Fibroblast of skin of left biceps (primary cell): ENCODE measurements at places on chromosomes 2 and 18.

DNA sequence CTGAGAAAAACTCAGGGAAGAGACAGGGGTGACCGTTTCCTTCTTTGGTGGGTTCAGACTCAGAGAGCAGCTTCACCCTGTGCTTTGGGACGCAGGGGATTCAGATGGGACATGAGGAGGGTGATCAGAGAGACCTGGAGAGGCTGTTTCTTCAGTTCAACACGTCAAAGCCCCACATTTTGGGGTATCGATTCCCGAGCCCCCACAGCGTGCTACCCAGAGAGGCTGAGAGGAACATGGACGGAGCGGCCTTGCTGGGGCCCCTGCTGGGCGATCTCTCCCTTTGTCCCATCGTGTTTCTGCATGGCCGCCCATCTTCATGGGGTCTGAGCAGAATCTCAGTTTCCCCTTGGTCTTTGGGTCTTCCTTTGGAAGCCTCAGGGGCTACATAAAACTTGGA lies 38.2 kb upstream of the PXDN start:
- no peak for DNase-seq

DNA sequence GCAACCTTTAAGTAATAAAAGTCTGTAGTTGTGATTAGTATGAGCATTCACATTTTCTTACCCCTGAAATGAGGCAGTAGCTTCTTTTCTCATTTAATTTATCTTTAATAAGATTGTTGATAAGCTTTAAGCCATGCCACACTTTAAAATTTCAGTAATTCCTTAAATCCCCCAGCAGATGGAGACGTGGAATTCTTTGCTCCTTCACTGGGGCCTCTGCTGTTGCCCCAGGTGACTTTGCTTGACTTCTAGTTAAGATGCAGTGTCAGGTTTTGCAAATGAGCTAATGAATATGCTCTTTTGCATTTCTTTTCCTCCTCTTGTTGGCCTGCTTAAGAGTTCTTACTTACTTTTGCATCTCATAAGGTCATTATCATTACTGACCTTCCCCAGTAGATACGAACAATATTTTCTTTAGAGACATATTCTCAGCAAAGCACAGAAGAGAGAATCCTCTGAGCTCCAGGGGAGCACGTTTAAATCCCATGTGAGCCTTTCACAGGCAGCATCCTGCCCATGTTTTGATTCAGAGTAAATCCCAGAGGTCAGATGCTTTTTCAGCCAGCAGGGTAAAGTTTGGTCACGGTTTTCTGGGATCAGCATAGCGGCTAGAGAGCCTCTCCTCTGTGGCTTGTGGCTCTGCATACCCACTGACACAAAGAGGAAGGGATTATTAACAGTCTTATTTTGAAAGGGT lies 222.9 kb downstream of the PTPRM start:
- DNase-seq, result no peak

- DNase-seq, result no peak
Observed at GRCh38 chr2:239309398-239310245, 91.2 kb downstream of the HDAC4 start.

DNA sequence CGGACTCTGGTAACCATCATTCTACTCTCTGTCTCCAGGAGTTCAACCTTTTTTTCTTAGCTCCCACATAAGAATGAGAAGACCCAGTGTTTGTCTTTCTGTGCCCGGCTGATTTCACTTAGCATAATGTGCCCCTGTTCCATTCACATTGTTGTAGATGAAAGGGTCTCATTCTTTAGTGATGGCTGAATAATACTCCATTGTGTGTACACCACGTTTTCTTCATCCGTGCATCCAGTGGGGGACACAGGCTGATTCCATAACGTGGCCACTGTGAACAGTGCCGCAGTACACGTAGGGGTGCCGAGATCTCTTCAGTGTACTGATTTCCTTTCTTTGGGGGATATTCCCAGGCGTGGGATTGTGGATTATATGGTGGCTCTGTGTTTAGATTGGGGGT lies 72.3 kb upstream of the NFATC1 start:
- DNase-seq, result no peak

DNA sequence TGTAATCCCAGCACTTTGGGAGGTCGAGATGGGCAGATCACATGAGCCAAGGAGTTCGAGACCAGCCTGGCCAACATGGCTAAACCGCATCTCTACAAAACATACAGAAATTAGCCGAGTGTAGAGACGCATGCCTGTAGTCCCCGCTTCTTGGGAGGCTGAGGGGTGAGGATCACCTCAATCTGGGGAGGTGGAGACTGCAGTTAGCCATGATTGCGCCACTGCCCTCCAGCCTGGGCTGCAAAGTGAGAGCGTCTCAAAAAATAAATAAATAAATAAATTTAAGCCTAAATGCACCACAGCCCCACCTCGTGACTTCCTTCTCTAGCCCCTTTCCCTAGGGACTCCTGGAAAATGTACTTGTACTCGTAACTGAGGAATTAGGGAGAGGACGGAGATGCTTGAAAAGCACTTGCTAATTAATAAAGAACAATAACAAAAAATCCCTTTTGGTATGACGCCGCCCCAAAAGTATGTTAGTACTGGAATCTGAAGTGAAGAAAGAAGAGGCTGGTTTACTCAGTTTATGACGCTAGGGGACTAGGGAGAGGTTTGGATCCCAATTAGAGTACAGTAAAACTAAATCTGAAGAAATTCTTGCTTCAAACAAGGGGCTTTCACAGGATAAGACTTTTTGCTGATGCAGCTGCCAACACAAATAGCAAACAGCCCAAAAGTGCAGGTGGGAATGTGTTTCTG lies 887 bp upstream of the ZNF396 start:
- DNase-seq, result no peak

DNA sequence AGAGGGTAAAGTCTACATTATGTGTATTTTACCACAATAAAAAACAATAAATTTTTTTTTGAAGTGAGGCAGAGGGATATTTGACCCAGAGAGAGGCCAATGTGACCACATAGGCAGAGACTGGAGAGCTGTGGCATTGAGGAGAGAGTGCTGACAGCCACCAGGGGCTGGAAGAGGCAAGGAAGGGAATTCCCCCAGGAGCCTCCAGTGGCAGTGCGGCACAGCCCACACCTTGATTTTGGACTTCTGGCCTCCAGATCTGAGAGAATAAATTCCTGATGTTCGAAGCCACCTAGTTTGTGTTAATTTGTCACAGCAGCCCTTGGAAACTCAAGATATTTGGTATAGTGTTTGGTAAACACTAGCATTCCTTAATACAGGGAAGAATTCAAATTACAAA lies 22.7 kb downstream of the ANKRD29 start:
- DNase-seq, result no peak

DNA sequence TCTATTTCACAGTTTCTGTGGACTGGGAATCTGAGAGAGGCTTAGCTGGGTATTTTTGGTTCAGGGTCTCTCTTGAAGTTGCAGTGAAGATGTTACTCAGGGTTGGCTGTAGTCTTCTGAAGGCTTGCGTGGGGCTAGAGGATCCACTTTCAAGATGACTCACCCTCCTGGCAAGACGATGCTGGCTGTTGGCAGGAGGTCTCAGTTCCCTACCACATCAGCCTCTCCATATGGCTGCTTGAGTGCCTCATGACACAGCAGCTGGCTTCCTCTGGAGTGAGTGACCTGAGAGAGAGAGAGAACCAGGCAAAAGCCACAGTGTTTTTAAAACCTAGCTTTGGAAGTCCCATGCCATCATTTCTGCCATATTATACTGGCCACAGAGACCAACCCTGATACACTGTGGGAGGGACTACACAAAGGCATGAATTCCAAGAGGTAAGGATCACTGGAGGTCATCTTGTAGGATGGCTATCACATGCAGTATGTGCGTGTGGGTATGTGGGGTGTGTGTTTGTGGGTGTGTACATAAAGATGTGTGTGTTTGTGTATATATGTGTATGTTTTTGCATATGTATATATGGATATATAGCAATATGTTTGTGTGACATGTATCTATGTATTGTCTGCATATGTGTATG lies 25.1 kb downstream of the DNPEP start:
- peak; percentile 84 for DNase-seq

- no peak for DNase-seq
Observed at GRCh38 chr2:103289105-103289725, 527.4 kb downstream of the TMEM182 start.

GRCh38 chr2:48114256-48114655 lies 208.0 kb upstream of the FBXO11 start:
- no peak for DNase-seq

DNA sequence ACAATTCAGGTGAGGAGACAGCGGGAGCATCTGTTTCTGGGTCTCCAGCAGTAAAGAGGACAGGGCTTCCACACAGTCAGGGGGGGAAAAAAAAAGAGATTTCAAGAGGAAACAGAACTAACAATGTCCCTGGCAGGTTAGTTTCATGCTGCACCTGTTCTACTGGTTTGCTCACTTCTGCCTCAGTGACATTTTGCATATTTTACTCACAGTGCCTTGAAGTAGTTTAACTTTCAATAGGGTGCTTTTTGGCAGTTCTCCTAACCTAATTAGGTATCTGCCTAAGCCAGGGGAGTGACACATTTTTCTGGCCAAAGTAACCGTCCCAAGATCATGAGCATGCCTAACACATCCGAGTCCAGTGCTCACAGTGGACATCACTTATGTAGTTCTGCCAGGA lies 109.0 kb upstream of the ALK start:
- no peak for DNase-seq

DNA sequence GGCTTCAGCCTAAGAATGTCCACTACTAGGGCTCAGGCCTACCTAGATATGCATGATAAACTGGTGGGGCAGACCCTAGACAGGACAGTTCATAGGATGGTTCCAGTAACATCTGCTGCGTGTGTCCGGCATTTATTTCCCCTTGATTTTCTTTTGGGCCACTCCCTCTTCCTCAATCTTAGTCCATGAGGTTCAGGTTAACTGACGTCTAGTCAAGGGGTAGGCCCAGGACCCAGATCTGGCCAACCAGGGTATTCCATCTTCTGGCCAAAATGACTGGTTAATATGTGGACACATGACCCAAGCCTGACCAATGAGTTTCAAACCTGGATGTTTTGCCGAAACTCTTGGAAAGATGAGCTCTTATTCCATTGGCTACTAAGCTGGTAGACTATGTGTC lies 15.2 kb downstream of the TMEM247 start:
- no peak for DNase-seq

DNA sequence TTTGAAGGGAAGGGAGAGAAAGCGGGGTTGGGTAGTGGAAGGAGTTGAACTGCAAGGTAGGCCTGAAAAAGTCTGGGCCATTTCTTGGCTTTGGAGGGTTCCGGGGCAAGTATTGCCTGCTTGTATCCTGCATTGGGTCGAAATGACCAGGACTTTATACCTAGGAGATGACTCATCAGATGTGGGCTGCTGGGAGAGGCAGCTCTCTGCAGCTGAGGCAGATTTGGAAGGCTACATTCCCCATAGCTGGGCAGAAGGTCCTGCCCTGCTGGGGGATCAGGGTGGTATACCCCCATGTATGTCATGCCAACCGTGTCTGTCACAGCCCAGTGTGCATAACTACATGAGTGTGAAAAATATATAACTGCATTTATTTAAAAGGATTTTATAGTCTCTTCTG lies 171.8 kb upstream of the SPRED2 start:
- no peak for DNase-seq

GRCh38 chr2:80748592-80748991 lies 444.0 kb upstream of the LRRTM1 start:
- DNase-seq, result no peak

DNA sequence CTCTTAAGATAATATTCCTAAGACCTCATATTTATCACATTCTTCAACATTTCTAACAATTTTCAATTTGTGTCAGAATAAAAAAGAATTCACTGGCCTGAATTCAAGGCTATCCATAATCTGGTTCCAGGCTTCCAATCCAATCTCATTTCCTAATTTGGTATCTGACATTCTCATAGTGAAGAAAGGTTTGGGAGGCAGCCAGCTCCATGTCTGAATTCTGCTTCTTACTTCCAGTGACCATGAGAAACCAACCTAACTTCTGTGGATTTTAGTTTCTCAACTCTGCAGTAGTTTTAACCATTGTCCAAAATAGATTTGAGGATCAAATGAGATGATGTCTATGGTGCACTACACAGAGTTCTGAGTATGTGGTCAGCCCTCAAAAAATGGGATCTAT lies 439.1 kb upstream of the GCFC2 start:
- no peak for DNase-seq

DNA sequence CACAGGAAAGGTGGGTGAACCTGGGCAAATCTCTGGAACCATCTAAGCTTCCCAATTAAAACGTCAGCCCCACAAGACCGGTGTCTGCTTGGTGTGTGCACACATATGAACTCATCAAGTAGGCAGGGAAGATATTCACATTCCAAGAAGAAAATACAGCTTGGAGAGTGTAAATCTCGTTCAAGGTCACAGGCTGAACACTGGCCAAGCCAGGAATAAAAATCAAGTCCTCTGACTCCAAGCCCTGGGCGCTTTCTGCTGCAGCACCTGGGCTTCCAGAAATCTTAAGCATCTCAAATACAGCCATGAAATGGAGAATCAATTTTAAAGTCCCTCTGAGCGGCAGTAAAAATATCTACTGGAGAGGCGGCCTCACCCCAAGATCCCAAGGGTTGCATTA lies 150.9 kb downstream of the TWIST2 start:
- DNase-seq, result no peak

- DNase-seq, result no peak
Observed at GRCh38 chr2:201180010-201180409, 2.9 kb upstream of the CASP10 start.

GRCh38 chr2:98946855-98947254 lies 10.8 kb upstream of the CRACDL start:
- no peak for DNase-seq

- no peak for DNase-seq
Observed at GRCh38 chr2:10101491-10101890, 21.0 kb upstream of the RRM2 start.

DNA sequence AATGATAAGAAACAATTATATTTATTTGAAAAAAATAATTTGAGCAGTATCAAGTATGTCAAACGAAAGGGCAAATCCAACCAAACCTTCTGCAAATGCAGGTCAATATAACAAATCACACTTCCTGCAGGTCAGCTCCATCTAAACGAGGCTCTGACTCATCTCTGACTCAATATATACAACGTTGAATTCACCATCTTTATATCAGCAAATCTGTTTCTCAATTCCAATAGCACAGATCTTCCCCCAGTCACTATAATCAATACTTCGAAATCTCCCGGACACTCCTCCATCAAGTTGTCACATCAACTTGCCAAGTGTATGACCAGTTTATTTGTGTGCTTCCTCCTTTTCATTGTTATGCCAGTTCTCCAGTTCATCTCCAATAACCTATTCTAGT lies 388.9 kb downstream of the ZEB2 start:
- no peak for DNase-seq

GRCh38 chr2:38174646-38175423 lies 98.9 kb upstream of the CYP1B1 start:
- DNase-seq, result peak; percentile 98

GRCh38 chr2:144693179-144693578 lies 173.3 kb upstream of the ZEB2 start:
- no peak for DNase-seq
